ENCODE measurements at places on chromosomes 2 and 18.

DNA sequence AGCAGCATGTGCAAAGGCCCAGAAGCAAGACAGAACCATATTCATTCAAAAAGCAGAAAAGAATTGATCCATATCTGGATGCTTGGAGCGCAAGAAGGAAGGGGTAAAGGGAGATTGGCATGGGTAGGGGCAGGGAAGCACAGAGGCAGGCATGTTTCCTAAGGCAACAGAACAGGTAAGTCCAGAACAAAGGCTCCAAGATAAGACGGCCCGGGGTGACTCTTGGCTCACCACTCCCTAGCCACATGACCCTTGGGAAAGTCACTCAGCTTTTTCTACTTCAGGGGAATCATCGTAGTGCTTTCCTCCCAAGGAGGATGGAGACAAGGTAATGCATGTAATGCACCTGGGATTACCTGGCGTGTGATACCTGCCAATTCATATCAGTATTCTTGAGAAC, 37.7 kb upstream of the ST3GAL5 start:
- DNase-seq, result no peak

DNA sequence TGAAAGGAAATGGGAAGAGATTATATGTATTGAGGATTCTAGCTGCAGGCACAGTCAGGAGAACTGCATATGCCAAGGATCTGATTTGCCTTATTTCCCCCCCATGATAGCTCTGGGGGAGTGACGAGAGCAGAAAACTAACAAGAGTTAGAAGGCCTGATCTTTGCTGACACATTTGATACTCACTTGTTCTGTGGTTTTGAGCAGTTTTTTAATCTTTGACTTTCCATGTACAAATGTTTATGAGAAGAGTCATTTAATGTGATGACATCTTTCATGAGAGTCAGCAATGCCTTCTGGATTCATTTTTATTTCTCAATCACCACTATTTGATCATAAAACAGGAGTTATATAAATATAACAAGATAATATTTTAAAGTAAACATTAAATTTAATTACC, 12.7 kb upstream of the SERPINB7 start:
- DNase-seq, result no peak

- no peak for DNase-seq
Measured at GRCh38 chr2:170685591-170685990, 29.5 kb upstream of the SP5 start.

- no peak for DNase-seq
Measured at GRCh38 chr2:10076988-10077527, 3.2 kb downstream of the CYS1 start.

DNA sequence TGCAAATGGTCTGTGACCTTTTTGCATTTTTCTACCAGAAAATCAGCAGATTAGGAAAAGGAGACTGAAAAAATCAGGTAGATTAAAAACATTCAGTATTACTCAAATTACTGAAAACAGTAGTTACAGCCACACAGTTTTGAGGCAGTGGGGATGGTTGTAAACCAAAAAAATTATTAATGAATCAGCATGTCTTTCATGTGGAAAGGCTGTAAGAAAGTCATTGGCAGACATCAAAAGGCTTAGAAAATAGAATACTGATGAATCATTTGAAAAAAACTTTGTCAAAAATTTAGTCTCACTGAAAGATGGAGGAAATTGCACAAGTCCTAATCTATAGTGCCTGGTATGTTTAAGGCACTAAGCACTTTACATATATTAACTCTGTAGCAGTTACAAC, 133.9 kb upstream of the GCFC2 start:
- no peak for DNase-seq

DNA sequence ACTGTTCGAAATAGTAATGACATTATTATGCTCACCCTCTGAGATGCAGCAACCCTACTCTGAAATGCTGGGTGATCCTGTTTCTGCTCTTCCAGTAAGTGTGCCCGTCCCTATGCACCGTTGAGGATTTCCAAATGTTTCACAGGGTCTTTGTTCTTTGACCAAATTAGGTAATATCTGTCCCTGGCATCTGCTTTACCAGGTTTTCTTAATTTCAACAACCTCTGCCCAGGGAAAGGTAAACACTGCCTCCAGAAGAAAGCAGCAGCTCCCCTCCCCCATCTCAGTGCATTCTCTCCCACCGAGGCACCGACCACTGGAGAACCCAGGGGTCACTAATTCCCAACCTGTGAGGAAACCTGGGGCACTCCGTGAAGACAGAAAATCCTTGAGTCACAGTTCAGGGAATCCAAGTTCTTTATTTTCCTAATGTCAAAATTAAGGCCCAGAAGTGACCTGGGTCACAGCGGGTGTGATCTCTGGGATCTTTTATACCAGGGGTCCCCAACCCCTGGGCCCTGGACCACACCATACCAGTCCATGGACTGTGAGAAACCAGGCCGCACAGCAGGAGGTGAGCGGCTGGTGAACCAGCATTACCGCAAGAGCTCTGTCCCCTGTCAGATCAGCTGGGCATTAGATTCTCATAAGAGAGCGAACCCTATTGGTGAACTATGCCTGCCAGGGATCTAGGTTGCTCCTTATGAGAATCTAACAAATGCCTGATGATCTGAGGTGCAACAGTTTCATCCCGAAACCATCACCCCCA, 1.2 kb upstream of the GRB14 start:
- DNase-seq, result no peak

DNA sequence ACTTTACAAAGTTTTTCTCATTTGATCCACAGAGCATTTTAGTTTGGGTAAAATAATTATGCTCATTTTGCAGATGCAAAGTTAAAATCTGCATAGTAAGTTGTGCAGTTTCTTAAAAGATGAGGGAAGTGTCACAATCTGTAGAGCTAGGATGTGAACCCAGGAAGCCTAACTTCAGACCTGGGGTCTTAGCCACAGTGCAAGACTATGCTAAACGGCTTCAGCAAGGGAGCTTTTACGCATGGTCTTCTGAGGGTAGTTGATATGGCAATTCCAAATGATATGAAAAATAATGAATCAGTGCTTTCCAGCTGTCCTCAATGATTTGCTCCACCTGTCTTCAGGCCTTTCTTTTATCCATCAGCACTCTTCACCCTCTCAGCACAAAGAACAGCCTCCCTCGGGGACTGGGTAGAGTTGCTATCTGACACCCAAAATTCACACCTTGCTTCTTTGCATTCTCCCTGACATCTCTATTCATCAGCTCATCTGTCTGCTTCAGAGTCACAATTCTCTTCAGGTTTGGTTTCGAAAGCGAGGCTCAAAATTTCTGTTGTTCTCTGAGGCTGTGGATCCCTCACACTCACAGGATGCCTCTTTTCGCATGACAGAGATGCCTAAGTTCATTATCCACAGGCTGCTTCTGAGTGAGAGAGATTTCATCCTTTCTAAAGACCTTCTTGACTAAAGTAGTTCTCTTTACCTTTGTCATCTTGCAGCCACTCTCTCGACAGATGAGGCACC, 302.5 kb downstream of the NRXN1 start:
- DNase-seq, result no peak

DNA sequence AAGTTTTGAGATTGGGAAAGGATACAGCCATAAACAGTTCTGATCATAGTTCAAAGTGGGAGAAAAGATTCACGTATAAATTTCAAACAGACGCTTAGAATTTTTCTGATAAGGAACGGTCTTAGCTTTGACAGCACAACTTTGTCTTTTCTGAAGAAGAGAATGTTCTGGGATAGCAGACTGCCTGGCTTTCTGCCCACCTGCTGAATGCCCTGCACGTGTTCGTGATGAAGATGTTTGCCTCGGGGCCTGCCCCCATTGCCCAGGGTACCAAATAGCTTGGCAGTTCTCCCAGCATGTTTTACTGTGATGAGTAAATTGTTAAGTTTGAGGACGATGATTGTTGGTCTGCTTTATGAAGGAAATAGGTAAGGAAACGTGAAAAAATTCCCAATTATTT, 4.6 kb downstream of the MRPL33 start:
- DNase-seq, result no peak

DNA sequence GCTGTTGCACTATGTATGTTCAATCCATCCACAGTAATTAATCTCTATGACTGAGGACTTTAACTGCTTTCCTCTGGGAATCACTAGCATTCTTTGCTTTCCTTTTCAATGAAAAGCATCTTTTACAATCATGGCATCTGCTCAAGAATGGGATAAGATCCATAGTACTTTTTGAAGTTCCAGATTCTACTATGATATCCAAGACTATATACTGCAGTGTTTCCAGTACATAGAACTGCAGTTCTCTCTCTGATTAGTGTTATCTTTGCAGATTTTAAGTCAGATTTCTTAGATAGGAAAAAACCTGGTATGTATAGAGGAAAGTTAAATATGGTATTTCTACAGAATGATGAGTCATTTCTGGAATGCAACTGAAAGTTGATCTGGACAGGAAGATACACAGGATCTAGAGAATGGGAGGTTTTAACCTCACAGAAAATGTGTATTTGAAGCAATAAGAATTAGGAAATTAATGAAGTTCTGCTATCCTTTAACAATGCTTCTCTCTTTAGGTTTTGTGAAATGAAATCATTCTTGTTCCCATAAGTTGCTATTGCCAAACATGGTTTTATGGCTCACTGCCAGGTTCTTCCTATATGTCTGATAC, 670.7 kb downstream of the ERBB4 start:
- no peak for DNase-seq

GRCh38 chr2:234425639-234426603, 71.0 kb downstream of the ARL4C start:
- DNase-seq, result no peak
